Cardiac septum (tissue), 1 donor: ENCODE measurements at places on chromosomes 11 and 22. TPM values are rescaled to one million over a fixed set of nuclear protein-coding genes. Genes with fewer than 3 reads are reported as not detected.

LIF gene
- 0.78 TPM for total RNA-seq

GRCh38 chr11:19953336-19953735, 206.9 kb downstream of the DBX1 start:
- no peak for DNase-seq

- DNase-seq, result no peak
Measured at GRCh38 chr22:33920197-33920540, at the start of gene LARGE1. LARGE1 (minus strand) TSS chr22:33920476.

DNA sequence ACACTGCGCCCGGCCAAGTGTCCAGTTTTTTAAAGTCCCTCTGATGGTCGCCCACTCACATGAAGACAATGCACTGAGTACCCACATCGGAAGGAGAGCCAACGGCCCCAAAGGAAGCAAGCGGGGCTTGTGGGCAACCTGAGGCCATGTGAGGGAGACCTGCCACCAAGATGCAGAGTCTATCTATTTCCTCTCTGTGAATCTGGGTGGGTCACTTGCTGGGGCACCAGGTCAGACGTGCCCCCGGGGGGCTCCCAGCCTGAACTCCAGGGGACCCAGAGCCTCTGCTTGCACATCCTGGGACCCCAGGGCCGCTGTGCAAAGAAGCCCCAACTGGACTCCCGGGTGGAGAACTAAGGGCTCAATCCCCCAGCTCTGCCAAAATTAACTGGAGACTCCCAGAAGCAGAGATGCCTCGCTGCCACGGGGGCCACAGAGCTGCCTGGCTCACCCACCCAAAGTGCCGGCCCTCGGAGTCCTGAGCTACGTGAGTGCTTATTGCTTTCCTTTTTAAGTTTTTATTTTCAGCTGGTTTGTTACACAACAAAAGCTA, 106.4 kb downstream of the BRD1 start:
- DNase-seq, result no peak

DNA sequence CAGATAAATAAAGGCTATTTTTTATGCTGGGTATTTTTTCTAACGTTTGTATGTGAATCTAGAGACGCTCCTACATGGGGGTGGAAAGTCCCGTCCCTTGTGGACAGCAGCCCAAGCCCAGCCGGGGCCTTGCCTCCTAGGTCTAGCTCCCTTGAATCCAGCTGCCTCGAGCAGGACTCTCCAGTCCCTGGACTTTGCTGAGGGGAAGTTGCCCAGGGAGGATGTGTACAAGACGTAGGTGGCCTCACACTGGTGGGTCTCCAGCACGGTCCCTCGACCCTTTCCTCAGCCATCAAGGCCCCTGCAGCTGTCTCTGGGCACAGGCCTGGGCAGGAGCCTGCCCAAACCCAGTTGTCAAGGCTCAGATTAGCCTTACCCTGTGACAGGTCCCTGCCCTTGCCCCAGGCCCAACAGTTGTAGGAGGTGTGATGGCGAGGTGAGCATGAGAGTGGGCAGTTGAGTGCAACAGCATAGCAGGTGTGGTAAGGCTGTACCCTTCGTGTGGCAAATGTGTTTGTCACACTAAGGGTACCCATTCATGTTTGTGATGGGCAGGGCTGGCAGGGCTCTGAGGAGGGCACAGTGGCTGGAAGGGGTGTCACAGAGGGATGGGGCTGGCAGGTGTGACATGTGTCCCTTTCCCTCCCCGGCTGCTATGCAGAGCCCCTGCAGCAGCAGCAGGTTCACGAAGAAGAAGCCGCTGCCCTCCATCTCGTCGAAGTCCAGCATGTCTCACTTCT, 3.4 kb downstream of the CCDC116 start:
- DNase-seq, result no peak
